ENCODE measurements at places on chromosomes 3 and 15. TPM values are rescaled to one million over a fixed set of nuclear protein-coding genes. Genes with fewer than 3 reads are reported as not detected.

UROC1 gene
- total RNA-seq: not detected

VIPR1 gene
- total RNA-seq: 0.80 TPM

POMGNT2 gene
- 8.8 TPM for total RNA-seq

MKRN3 gene
- 1.5 TPM for total RNA-seq

COL7A1 gene
- total RNA-seq: 0.56 TPM

SCG5 gene
- 2.2 TPM for total RNA-seq

CERS3 gene
- total RNA-seq: 0.21 TPM

LTK gene
- total RNA-seq: not detected

LRRIQ4 gene
- total RNA-seq: 0.09 TPM

TAGLN3 gene
- 0.33 TPM for total RNA-seq

SLC22A13 gene
- total RNA-seq: 0.47 TPM

LRTM1 gene
- total RNA-seq: not detected

SOX14 gene
- not detected for total RNA-seq

ARHGAP11A gene
- total RNA-seq: 95.7 TPM

ANKRD63 gene
- total RNA-seq: not detected

EIF4E3 gene
- total RNA-seq: 20.3 TPM

CX3CR1 gene
- total RNA-seq: 0.21 TPM

GOLGA8T gene
- total RNA-seq: not detected

RGMA gene
- not detected for total RNA-seq

NR2C2 gene
- 52.5 TPM for total RNA-seq

PPARG gene
- total RNA-seq: 4.6 TPM

ACSBG1 gene
- total RNA-seq: not detected

LMAN1L gene
- 0.36 TPM for total RNA-seq

MORC1 gene
- not detected for total RNA-seq

CMTM8 gene
- 4.8 TPM for total RNA-seq

GOLGA6C gene
- total RNA-seq: not detected

MUC13 gene
- total RNA-seq: not detected

CYP19A1 gene
- 0.09 TPM for total RNA-seq

MEGF11 gene
- total RNA-seq: not detected

PDE12 gene
- total RNA-seq: 34.4 TPM

CD200R1 gene
- total RNA-seq: 3.8 TPM

CCR1 gene
- 6.7 TPM for total RNA-seq

ALDH1A3 gene
- not detected for total RNA-seq

GUCA1C gene
- total RNA-seq: not detected

OGG1 gene
- 37.0 TPM for total RNA-seq

HYKK gene
- 1.6 TPM for total RNA-seq

HEG1 gene
- 40.8 TPM for total RNA-seq

GCSAM gene
- total RNA-seq: 1.7 TPM

ALG1L2 gene
- not detected for total RNA-seq

PRR23A gene
- total RNA-seq: not detected

IMPDH2 gene
- total RNA-seq: 496 TPM

CRTC3 gene
- 48.8 TPM for total RNA-seq

PDE8A gene
- total RNA-seq: 18.5 TPM

LRRC2 gene
- not detected for total RNA-seq

ZNF774 gene
- total RNA-seq: 1.2 TPM

TRIM42 gene
- not detected for total RNA-seq

GOLGA6L9 gene
- total RNA-seq: 1.5 TPM

MEX3B gene
- 1.1 TPM for total RNA-seq

FOXB1 gene
- total RNA-seq: 0.68 TPM

EOMES gene
- total RNA-seq: 7.4 TPM

PRSS50 gene
- not detected for total RNA-seq

KLHL40 gene
- not detected for total RNA-seq

GRK7 gene
- total RNA-seq: not detected
